ENCODE measurements at places on chromosomes 3 and 15.

- DNase-seq = no peak
Measured at GRCh38 chr15:81161160-81161673, 27.1 kb downstream of the CFAP161 start.

- no peak for DNase-seq
Measured at GRCh38 chr3:39849992-39850715, 40.7 kb downstream of the MYRIP start.

GRCh38 chr3:71591101-71591500 lies 7.6 kb upstream of the FOXP1 start:
- DNase-seq = no peak

DNA sequence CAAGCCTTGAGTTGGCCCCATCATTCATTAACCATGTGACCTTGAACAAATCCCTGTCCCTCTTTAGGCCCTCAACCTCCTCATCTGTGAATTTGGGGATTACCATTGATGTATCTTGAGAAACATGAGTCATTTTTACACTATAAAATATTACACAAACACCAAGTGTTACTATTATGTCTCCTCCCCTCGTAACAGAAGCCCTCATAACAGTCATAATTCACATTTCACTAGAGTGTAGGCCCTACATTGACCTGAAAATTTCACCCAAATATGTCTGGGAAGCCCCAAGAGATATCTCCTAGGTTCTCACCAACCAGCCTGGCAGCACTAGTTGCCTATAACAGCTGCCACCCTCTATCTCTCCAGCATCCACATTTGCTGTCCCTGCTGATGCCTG lies 15.8 kb upstream of the SLC6A1 start:
- no peak for DNase-seq

DNA sequence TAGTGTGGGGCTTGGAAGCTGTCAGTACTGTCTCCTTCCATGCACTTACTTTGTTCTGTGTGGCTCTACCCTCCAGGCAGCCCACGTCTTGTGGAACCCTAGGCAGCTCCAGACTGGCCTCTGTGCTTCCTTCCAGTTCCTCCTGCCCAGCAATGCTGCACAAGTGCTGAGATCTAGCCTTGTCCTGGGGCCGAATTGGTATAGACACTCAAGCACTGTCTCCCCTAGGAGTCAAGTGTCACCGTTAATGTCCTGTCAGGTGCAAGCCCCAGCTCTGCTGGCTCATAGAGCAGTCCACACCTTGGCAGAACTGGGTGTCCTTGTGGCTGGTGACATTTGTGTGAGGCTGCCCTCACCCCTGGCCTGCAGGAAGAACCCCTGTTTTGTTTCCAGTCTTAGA lies 130.1 kb downstream of the EEFSEC start:
- no peak for DNase-seq

DNA sequence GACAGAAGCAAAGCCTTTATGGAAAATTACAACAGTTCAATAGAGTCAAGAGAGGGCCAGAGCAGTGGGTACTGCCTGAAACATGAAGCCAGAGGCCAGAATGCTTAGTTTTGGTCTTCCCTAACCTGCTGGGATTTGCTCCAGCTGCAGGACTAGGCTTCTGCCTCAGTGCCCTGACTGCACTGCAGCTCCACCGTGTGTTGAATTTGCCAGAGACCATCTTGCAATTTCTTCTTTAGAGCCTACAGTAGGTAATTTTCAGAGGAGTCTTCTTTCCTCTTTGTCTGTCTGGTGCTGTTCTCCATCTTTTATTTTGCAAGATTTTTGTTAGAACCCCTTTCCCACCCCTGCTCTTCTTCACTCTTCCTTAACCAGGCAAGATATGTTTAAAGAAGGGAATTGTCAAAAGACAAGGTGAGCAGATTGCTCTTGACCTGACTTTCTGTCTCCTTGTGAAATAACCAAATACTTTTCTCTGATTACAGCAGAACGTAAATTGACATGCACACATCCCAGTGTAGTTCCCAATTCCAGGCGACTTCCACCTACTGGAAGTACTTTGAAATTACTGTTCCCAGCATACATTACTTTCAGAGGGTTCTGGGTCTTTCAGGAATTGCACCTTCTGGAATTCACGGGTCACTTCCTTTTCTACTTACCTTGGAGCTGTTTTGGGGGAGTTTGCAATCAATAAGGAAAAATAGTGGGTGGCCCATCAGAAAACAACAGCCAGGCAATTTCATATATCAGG lies 161.2 kb downstream of the MINAR1 start:
- no peak for DNase-seq

- DNase-seq = no peak
Measured at GRCh38 chr3:147407498-147408187, 1.3 kb upstream of the ZIC4 start.

DNA sequence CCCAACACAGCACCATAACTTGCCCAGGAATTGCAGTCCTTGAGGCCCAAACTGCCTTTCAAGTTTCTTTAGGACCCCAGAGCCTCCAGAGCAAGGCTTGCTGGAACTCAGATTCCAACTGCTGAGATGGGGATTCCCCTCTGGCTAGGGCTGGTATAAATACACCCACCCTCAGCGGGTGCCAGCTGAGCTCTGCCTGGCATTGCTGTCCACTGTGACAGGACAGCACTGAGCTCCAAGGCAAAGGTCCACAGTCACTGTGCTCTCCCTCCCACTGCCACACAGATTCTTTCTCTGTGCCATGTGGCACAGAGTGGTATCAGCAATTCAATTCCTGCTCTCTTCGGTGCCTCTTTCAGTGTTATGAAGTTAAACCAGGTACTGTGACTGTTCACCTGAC lies 304.2 kb upstream of the LMCD1 start:
- no peak for DNase-seq

- DNase-seq = no peak
Measured at GRCh38 chr3:192772240-192772894, 45.0 kb upstream of the FGF12 start.

GRCh38 chr15:32828507-32829186 lies 110.8 kb downstream of the GREM1 start:
- no peak for DNase-seq

- DNase-seq = no peak
Measured at GRCh38 chr3:149278911-149279310, 54.5 kb downstream of the TM4SF18 start.

DNA sequence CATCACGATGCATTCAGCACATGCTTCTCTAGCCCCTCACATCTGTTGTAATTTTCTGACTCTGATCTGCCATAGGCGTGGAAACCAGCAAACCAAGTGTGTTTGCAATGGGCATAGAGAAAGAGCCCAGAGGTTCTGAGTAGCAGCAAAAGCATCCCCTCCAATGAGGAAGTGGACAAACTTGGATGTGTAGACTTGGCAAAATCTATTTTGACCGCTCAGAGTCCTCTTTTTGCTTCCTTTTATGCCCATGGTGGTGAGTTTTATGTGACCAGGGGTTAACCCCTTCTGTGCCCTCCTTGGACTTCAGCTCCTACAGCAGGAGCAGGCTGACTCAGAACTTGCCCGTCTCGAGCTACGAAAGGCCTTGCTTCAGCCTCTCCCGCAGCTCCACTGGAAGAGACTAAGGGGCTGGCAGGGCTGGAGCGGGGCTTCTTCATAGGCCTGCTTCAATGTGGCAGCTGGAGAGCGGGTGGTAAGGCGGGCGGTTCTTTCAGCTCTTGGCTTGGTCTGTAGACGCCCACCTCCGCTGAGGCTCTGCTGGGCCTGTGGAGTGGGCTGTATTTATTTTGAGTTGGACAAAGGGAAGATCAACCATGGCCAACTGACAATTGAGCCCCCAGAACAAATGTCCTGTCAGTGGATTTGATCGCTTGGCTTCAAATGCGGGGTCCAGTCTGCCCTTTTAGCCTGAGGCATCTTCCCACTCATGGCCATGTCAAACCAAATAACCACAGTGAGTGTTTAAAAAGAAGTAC lies 6.5 kb upstream of the ETV5 start:
- no peak for DNase-seq

GRCh38 chr3:53030619-53031449 lies 15.0 kb downstream of the SFMBT1 start:
- no peak for DNase-seq

DNA sequence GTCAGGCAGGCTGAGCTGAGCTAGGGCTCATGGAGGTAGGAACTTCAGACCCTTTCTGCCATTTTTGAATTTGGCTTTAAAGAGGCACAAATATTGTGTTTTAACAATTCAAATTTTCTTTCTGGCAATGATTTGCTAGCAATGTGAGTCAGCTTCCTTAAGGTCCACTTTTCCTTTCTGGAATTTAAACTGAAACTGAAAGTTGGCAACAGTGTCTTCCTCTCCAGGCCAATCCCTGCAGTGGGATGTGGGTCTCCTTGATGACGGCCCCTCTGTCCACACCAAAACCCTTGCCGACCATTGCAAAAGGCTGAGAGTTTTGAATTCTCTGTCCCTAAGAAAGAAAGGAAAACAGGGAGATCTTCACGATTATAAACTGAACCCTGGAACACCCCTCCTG lies 27.1 kb downstream of the RPSA start:
- DNase-seq = no peak

GRCh38 chr3:196406811-196407470 lies 25.3 kb downstream of the UBXN7 start:
- no peak for DNase-seq

GRCh38 chr15:57384024-57384423 lies 7.7 kb downstream of the CGNL1 start:
- DNase-seq = no peak

DNA sequence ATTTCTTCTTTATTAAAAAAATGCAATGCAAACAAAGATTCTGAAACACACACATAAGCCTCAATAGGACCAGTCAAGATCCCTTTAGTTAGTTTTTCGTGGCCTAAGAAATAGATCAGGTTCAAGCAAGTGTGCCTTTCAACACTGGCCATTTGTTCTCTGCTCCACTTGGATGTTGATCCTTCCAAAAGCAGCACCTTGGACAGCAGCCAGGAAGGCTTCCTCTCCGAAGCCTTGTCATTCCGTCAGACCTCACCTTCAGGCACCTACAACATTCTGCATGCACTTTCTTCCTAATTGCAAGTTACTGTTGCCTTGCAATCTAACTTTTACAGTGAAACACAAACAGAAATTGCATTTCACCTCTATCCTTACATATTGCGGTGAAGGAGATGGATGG lies 155.9 kb upstream of the FEZF2 start:
- DNase-seq = no peak

- no peak for DNase-seq
Measured at GRCh38 chr15:45903283-45903682, 268.5 kb downstream of the SQOR start.

GRCh38 chr15:75891895-75892294 lies 11.8 kb upstream of the FBXO22 start:
- DNase-seq = no peak

DNA sequence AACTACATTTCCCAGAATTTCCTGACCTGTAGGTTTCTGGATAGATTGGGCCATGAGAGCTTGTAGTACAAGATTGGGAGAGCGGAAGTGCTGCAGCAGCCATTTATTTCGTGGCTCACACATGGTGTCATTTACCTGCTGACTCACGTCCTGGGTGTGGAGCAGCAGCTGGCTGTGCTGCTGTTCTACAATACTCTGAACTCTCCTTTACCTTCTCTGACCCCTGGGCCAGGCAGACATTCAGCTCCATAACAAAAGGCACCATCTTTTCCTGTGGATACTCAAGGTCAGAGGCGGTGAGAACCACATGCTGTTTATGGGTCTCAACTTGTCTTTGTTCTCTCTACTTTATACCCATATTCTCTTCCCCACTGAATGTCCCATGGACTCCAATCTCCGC lies 490.2 kb downstream of the IGSF11 start:
- no peak for DNase-seq

GRCh38 chr3:124217542-124217941 lies 225.6 kb upstream of the ROPN1 start:
- DNase-seq = no peak

GRCh38 chr3:107837895-107838612 lies 252.8 kb downstream of the CD47 start:
- DNase-seq = no peak

DNA sequence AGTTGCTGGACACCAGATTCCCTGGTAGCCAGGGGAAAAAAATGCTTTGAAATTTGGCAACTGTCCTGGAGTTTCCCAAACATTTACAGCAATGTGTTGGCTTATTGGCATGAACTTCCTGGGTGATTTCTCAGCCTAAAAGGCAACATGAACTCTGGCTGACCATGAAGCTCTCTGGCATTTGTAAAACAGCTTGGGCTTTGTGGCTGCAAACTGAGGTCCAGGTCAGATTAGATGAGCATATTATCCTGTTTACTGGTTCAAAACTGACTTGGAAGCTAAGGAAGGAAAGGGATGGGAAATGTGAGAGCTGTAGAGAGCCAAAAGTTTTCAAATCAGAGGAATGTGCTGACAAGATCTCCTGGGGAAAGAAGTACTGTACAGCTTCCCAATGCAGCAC lies 139.0 kb downstream of the P3H2 start:
- DNase-seq = no peak

DNA sequence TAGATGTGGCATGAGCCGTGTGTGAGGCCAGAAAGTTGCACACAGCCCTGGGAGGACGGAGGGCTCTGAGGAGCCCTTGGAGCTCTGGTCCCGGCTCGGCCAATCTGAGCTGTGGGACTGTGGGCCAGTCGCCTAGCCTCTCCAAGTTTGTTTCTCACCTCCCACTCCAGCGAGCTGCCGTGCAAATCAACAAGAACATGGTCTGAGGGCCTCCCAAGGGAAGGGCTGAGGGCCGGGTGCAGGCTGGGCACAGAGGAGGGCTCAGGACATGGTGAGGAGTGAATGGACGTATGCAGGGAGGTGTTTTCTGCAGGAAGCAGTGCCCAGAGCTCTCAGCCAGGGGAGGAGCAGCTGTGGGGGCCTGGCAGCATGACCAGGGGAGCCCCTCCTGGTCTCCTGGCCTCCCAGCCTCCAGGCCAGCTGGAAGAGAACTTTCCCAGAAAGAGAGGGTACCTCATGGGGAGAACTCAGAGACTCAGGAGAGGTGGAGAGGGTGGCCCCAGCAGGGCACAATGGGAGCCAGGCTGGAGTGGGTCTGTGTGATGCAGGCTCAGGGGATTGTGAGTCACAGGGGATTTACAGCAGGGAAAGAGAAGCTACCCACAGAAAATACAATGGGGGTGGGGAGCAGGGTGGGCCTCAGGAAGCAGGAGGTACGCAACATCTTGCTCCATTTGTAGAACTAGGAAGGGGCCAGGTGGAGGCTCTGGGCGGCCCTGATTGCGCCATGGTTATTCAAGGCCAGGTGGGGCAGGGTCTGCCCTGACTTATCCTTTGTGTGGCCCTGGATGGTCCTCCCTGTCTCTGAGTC lies 24.8 kb downstream of the PSTPIP1 start:
- DNase-seq = no peak
